CD4-positive, alpha-beta T cell treated with Interferon gamma for 1 hour (primary cell): ENCODE measurements at places on chromosomes 7 and 10.

GRCh38 chr10:66990143-66990830, 64.5 kb downstream of the LRRTM3 start:
- DNase-seq = no peak

GRCh38 chr7:131948434-131949053, 392.1 kb upstream of the PODXL start:
- DNase-seq = no peak

DNA sequence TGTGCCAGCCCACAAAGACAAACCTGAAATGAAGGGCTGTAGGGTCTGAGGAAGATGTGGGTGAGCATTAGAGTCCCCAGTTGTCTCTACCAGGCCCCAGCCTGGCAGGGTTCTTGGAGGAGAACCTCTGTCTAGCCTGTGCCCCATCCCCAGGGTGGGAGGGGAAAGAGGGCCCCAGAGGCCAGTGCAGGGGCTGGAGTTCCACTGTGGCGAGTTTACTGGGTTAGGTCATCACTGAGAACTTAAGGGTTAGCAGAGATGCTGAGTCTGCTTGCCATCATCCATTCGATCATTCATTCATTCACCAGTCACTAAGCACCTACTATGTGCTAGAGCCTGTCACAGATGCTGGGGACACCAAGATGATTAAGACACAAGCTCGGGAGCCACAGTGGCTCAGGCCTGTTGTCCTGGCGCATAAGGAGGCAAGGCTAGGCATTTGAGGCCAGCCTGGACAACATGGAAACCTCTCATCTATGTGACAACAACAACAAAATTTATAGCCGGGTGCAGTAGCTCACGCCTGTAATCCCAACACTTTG, 2.6 kb downstream of the ANKRD2 start:
- DNase-seq = no peak

DNA sequence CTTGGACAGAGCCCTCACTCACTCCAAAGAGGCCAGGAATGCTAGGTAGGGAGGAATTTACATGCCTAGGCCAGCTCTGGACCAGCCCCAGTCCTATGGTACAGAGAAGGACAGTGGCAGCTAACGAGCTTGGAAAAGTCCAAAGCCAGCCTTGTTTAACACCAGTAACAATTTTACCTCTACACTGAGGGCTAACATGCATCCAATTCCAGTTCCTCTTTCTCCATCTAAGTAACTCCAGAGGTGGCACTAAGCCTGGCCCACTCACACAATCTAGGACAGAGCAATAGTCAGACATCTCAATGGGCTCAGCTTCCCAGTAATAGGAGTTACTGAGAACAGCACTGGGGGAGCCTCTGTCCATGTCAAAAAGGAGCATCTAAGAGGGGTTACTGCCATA, 5.7 kb upstream of the LCOR start:
- no peak for DNase-seq

DNA sequence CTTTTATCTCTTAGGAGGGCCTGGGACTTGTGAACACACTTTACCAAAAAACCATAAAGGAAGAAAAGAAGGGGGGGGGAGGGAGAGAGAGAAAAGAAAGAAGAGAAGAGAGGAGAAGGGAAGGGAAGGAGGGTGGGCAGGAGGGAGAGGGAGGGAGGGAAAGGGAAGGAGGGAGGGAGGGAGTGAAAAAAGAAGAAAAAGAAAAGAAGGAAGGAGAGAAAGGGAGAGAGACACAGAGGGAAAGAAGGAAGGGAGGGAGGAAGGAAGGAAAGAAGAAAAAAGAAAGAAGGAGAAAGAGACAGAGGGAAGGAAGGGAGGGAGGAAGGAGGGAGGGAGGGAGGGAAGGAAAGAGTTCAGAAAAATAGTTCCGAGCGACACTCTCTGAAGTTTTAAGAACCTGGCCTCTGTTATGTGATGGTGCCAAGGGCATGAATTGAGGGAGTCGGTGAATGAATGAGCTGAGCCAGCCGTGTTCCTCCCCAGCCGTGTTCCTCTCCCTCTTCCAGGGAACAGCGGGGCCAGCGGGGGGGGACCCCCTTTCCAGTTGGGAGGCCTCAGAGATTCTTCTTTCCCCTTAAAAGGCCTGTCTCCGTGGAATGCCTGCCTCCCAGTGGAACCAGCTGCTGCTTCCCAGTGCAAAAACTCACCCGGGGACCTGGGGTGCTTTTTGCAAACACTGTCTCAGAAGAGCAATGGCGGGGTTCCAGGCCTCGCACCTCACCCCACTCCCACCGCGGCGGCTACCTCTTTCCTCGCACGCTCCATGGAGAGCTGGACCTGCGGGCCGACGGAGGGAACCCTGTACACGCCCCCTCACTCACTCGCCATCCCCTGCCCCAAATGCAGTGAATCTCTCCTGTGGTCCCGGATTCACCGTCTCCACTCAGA, 84.1 kb downstream of the FOXL3 start:
- DNase-seq = no peak

- DNase-seq = no peak
Measured at GRCh38 chr7:73766556-73767229, 3.4 kb downstream of the CLDN3 start.

DNA sequence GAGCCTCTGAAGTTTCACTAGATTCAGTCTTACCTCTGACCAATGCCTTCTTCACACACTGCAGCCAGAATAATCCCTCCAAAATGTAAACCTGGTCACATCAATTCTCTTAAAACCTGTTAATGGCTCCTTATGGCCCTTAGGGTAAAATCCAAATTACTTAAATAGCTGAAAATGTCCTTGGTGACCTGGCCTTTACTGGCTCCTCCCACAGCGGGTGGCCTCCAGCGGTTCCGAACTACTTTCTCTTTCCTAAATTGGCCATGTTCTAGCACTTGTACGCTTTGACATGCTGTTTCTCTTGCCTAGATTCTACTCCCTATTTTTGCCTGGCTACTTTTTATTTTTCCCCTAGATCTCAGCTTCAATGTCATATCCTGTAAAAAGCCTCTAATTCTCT, 36.1 kb downstream of the AGK start:
- DNase-seq = no peak

DNA sequence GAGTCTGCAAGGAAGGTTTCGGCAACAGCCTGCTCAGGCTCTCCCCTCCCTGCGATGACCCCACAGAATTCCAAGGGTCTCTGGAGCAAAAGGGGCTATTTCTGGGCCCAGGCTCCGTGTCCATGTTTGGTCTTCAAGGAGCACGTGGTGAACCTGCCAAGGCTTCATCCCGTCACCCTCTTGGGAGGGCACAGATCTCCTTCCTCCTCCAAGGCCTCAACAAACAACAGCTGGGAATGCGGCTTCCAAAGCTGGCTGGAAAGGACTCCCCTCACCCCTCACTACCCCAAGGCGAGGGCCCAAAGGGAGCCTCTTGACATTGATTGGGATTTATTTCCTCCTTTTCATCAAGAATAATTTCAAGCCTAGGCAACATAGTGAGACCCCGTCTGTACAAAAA, 14.0 kb upstream of the KPNA7 start:
- no peak for DNase-seq

DNA sequence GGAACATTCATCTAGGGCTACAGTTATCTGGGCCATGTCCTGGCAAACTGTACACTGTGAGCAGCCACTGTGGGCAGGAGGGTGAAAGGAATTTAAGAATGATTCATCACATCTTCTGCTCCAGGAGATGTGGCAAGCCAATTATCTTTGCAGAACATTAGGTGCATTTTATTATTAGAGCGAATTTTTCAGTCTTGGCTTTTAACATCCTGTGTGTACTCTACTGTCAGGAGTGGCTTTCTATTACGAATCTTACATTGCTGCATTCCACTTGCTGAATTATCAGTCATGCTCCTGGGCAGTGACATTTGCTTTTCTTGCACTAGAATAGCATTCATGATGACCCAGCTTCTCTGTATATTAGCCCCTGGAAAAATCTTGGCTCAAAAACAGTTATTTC, 109.2 kb upstream of the TARP start:
- no peak for DNase-seq

GRCh38 chr7:5282543-5283316, at the start of gene SLC29A4:
Gene SLC29A4, plus strand, starts transcription at chr7:5282943. Its CDS starts 4,874 bp downstream, at chr7:5287817.
- DNase-seq = peak; percentile 16

DNA sequence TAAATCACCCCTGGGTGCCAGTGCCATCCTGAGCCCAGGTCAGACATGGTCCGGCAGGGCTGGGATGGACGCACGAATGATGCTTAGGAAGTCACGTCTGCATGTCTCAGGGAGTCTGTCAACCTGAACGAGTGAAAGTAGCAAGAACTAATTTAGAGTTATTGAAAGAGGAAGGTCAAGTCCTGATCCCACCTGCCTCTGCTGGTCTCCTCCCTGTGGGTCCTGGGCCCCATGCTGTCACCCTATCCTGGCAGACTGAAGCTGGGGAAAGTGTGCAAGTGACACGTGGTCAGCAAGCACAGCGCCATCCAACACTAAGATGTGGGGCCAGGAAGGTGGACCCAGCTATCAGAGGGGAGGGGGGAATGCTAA, 26.1 kb upstream of the GRID1 start:
- no peak for DNase-seq

- no peak for DNase-seq
Measured at GRCh38 chr7:20470082-20470481, 139.4 kb downstream of the ITGB8 start.
